ENCODE measurements at places on chromosomes 11 and 22. TPM values are rescaled to one million over a fixed set of nuclear protein-coding genes. Genes with fewer than 3 reads are reported as not detected.

DYNC2H1 gene
- 3.9 TPM for total RNA-seq

HSPB2 gene
- total RNA-seq, result not detected

MMP8 gene
- not detected for total RNA-seq

SLC25A17 gene
- total RNA-seq, result 15.6 TPM

ZNRD2 gene
- total RNA-seq, result 27.5 TPM

RHOD gene
- total RNA-seq, result not detected

DNA sequence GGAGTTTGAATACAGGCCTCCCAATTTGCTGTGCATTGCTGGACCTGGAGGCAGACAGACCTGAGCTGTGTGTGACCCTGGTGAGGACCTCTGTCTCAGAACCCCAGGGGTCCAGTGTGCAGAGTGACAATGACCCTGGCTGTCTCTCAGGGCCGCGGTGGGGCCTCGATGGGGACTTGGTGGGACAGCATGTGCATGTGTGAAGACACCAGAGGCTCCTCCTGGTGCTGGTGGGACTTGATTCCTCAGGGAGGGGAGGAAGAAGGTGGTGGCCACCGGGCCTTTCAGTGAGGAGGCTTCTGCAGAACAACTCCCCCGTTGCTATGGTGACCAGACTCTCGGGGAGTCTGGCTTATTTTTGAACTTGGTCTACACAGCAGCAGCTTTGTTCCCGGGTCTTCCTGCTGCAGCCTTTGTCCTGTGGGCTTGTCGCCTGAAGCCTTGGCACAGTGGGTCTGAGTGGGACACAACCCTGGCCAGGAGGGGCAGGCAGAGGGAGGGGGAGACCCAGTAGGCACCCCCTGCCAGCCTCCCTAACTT is 35.3 kb downstream of the MCM5 start:
- no peak for DNase-seq

DNA sequence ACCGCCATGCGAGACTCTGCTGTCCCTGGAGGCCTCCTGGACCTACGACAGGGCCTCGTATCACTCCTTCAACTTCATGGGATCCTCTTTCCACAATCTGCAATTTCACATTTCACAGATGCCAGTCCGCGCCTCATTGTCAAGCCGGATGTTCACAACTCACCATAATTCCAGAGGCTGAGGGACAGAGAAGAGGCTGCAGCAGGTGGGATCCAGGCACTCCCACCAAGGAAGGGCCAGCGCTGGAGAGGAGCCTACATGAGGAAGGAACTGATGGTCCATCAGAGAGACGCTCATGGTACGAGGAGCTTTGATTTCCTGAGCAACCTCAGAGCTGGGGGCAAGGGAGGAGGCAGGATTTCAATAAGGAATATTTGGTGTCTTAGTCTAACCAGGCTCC is 495.0 kb downstream of the BRD1 start:
- DNase-seq, result no peak

GRCh38 chr11:34787895-34788294 is 128.3 kb downstream of the APIP start:
- no peak for DNase-seq

DNA sequence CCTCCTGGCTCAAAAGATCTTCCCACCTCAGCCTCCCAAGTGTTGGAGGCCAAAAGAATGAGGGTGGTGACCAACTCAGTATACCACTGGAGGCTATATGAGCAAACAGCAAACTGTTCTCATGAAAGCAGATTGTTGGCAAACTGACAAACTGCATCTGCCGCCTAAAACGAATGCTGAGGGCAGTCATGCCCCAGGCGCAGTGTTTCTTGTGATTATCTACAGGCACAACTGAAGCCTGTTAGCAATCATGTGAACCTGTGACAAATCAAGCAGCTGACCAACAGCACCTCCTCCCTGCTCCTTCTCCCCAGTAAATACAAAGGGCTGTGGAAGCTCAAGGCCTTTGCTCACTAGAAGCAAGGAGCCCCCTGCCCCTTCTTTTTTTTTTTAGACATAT is 47.8 kb downstream of the BTBD10 start:
- DNase-seq, result no peak

GRCh38 chr11:35293035-35293434 is 126.3 kb downstream of the SLC1A2 start:
- DNase-seq, result no peak

DNA sequence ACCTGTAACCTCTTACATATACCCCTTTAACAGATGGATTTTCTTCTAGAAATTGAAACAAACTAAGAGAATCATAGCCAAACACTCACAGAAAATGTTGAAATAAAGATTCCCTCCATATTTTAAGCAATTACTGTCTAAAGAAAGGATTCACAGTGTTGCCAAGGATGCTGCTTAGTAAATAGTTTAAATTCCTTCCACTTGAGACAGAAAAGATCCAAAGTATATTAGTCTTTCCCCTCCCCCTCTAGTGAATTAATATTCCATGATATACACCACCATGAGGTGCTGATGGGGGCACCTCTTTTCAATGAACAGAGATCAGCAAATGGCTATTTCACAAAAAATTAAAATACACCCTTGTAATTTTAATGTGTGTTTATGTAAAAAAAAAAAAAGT is 186.8 kb downstream of the SOX6 start:
- DNase-seq, result no peak

DNA sequence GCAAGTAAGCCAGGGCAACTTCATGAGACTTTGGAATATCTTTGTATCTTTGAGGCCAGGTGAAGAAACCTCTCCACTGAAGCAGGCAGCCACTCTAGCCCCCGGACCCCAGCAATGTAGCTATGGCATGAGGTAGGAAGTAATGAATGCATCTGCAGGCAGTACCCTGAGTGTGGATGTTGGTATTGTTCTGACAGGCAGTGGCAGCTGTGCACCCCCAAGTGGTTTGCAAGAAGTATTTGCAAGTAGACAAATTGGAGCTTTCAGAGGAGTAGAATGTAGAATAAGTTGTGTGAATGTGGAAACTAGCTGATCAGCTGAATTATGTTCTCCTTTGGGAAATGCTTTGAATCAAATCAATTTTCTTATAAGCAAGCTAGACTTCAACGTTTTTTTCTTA is 194.4 kb upstream of the PGR start:
- DNase-seq, result no peak

- DNase-seq, result no peak
Measured at GRCh38 chr22:24521791-24522245, 26.7 kb downstream of the UPB1 start.

- DNase-seq, result no peak
Measured at GRCh38 chr11:20085918-20086317, 74.4 kb downstream of the DBX1 start.

DNA sequence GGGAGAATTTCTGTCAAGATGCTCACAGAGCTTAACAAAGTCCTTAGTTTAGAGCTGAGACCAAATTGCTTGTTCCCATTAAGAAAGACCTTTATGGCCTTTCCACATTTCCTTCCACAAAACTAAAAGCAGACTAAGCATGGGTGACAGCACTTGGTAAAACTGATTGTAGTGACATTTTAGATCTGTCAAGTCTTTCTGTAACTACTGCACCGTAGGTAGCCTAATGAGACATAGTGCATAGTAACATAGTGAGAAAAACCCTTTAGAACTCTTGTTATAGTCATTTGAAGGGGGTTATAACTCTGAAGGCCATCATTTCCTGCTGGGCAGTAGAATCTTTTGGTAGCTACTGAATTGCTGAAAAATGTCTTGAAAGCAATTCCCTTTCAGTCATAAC is 990.9 kb upstream of the CNTN5 start:
- no peak for DNase-seq

- DNase-seq, result no peak
Measured at GRCh38 chr11:73972187-73972586, 10.5 kb downstream of the UCP2 start.

- DNase-seq, result no peak
Measured at GRCh38 chr11:13030857-13031256, 21.7 kb downstream of the RASSF10 start.

- DNase-seq, result no peak
Measured at GRCh38 chr11:75356613-75357012, 5.2 kb upstream of the ARRB1 start.

DNA sequence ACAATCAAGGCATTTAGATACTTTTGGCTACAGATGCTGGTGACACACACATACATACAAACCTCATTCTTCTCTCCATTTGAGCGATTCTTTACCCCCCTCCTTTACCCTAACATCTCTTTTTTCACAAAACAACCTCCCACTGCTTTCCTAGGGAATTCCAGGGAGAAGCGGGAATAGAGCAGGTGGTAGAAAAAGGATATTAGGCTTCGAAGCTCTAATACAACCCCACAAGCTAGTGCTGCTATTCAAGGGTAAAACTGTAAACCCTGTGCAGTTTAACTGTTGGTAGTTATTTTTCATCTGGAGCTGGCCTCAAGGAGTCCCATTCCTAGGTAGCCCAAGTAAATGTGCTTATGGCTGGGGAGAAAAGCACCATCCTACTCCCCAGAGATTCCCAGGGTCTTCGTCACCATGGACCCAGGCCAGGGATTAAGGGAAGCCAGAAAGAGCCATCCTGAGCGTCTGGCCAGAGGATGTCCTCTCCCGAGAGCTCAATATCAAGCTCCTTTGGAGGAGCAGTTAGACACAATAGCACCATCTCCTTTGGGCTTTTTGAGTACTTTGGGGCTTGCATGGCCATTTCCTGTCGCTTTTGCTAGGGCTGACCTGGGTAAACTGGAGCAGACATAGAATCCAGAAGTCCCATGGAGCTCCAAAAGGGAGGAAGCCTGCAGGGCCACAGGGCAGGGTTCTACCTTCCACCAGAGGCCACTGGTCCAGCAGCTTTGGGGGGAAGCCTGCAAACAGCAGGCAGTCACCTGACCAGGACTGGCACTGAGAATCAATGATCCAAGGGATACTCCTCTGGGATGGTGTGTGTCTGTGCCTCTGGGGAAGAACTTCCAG is 3.1 kb downstream of the MAML2 start:
- DNase-seq, result no peak

DNA sequence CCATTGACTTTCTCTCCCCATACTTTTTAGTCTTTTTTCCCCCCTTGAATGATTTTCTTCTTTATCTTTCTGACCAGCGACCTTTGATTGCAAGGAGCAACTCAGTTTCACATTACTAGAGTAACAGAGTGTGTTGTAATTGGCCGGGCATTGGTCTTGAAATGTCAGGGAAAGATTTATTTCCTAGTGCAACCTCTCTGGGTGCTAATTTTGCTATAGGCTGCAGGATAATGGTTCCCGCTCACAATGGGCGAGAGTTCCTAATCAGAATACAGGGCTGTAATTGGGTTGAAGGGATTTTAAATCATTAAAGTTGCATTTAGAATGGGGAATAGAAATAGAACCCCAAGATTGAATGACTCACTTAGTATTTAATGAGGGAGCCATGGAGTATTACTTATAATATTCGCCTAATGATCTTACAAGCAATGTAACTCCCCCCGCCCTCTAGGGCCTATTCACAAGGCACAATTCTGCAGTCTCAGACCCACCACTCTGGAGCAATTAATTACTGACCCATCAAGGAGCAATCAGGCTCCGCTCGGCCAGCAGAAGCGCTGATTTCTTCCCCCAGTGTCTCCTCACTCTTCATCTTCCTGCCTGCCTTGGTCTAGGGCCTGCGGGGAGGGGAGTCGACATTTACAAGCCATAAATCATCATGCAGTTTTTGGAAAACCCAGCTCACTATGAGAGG is 725.9 kb downstream of the NTM start:
- no peak for DNase-seq

GRCh38 chr11:34744511-34744910 is 123.6 kb downstream of the EHF start:
- DNase-seq, result no peak

DNA sequence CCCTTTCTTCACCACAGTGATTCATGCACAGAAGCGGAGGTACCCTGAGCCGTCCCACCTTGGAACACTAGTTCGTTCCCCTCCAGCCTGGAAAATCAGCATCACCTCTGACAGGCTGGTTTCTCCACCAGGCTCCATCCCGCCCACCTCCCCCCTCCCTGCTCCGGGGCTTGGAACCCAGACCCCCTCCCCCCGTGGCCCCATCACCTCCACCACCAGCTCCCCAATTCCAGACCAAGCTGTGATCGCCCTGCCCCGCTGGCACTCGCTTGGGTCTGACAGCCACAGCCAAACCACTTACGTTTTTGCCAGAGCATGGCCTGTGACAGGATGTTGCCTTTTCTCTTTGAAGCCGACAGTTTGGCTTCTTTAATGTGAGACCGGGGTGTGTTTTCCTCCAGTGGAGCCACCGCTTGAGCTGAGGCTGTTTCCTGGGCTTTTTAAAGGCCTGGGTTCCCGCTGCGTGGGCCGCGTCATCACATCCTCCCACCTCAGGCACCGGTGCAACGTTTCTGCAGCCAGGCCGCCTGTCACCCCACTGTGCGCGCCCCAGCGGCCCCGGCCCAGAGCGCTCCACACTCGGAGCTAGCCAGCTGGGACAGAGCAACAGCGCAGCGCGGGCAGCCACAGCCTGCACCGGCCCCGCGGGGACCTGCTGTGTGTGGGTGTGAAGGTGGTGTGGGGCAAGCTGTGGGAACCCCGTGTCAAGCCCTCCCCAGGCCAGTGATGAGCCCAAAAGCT is at the start of gene POU2AF1:
TSS of gene POU2AF1 (minus strand) at position 415 of the 741 bp plus-strand sequence. CDS start at position 317, 98 bp downstream.
- peak; percentile 79 for DNase-seq

GRCh38 chr11:104531075-104531474 is 367.1 kb upstream of the PDGFD start:
- DNase-seq, result no peak

DNA sequence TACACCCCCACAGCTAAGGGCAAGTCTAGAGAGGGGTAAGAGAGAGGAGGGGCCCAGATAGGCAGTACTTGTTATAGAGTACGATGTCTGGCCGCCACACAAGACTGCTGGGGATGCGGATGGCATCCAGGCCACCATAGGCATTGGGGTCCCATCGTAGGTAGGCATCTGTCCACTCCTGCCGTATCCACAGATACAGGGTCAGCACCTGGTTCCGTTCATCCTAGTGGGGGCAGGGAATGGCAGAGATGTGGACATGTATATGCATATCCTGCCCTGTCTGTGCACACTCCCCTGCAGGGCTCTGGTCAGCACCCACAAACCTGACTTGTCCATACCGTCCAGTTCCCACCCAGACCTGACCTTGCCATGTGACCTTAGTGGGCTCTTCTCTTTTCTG is 2.1 kb downstream of the CHRNA10 start:
- DNase-seq, result no peak

DNA sequence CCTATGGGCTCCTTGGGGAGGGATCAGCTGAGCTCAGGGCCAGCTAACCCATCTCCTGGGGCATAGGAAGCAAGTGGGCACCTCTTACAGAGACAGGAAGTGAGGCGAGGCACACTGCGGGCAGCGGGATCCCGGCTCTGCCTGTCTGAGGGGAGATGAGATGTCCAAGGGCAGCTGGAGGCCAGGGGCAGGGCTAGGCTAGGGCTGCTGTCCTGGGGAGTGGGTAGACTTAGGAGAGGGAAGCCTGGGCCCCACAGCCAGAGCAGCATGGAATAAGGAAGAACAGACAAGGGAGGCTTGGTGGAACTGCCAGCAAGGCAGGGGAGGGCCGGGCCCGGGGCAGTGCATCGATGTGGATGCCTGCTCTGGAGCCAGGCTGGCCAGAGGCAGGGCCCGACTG is 76.3 kb downstream of the MORC2 start:
- no peak for DNase-seq
